ENCODE measurements at places on chromosomes 5 and 9.

DNA sequence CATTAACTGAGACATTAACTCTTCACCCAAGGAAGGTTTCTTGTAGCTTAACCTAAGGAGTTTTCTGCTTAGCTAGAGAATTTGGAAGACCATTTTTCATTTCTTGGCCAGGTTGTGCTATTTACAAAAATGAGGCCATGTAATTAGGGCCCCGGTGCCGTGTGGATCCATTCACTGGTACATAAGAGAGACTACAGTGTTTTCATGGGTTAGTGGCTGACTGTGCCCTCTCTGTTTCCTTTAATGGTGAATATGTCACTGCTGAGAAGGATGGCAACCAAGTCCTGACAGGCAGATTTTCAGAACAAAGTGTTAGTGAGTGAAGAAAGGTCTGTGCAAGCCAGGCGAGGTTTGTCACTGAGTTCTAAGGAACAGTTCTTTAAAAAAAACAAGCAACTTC lies 15.4 kb downstream of the MEGF10 start:
- DNase-seq, result no peak

GRCh38 chr9:124040935-124041816 lies 29.6 kb downstream of the LHX2 start:
- DNase-seq, result no peak

- no peak for DNase-seq
These were observed 3.5 kb downstream of the DMXL1 start for GRCh38 chr5:119074419-119074818.

GRCh38 chr9:16064771-16065170 lies 511.9 kb downstream of the CCDC171 start:
- DNase-seq, result no peak

GRCh38 chr9:74496406-74496805 lies 729 bp upstream of the RORB start:
- no peak for DNase-seq

- no peak for DNase-seq
These were observed 159.5 kb downstream of the C9orf152 start for GRCh38 chr9:110048403-110048975.

DNA sequence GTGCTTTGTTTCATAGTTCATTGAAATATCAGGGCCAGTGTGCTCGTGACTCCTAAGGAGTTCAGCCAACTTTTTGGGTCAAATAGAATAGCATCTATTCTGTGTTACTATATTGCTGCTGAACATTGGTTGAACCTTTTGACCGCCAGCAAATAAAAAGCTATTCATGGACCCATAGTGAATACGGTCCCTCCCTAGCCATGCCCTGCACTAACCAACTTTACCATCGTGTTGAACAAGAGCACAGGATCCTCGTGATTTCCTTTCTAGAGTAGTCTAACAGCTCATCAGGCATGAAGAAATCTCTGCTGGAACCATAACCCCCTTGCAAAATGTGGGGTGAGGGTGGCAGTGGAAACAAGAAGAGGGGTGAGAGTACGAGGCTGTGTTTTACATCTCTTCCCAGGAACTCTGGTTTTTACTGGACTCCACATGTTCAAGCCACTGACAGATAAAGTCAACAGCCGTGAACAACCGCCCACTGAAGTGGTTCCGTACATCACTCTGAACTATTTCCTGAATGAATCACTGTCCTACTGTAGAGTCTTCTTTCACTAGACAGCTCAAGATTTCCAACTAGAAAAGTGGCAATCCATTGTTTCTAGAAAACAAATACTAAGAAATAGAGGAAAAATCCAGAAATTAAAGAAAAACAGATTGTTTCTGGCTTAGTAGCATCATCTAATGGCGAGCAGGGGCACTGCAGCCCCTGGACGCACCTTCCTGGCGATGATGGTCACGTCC lies 70.1 kb upstream of the SPATA31E1 start:
- DNase-seq, result no peak

- DNase-seq, result no peak
These were observed 347.8 kb upstream of the RGMB start for GRCh38 chr5:98425640-98426039.

DNA sequence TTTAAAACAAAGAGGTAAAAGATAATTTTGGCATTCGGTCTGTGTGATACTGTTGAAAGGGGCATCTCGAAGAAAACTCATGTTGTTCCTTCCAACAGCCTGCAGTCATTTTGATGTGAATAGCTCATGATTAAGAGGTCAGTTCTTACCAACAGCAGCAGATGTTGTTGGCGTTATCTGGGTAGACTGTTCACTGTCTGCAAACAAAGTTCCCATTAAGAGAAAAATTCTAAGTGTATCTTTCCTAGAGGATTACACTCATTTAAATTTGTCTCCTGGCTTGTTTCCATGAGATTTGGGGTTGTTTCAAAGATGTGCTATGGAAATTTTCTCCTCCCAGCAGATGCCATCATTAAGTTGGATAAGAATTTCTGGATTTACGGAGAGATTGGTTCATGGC lies 138.2 kb upstream of the RORB start:
- no peak for DNase-seq

GRCh38 chr5:68345171-68345570 lies 129.6 kb downstream of the PIK3R1 start:
- DNase-seq, result no peak

- no peak for DNase-seq
These were observed 24.1 kb upstream of the VLDLR start for GRCh38 chr9:2597483-2597882.

DNA sequence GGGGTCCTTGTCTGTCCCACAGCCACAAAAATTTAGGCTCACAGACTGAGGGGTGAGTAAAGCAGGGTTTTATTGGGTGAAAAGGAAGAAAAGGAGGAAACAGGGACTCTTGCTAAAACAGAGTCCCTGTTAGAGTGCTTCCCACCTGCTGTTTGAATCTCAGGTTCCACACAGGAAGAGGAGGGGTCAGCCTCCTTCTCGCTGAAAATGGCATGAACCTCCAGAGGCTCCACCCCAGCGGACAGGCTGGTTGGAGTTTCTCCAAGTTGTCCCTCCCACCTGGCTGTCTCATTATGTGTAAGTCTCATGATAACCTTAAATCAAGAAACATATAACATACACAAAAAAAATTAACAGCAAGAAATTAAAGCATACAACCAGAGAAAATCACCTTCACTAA lies 28.3 kb upstream of the UHRF2 start:
- DNase-seq, result no peak

DNA sequence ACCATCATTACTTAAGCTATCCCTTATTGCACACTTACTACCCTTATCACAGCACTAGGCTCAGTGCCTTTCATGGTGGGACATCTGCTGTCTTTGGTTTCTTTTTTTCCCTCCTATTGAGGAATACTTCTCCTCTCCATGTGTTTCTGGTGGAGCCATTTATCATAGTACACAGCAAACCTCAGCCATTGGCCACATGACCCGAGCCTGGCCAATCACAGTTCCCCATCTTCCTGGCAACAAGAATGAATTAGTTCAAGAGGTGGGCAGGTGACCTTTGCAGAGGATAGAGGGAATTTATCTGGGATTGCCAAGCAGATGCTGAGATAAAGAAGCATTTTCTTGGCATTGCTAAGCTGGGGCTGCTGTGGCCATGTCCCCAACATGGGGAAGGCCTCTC lies 101.1 kb upstream of the ZNF618 start:
- no peak for DNase-seq

DNA sequence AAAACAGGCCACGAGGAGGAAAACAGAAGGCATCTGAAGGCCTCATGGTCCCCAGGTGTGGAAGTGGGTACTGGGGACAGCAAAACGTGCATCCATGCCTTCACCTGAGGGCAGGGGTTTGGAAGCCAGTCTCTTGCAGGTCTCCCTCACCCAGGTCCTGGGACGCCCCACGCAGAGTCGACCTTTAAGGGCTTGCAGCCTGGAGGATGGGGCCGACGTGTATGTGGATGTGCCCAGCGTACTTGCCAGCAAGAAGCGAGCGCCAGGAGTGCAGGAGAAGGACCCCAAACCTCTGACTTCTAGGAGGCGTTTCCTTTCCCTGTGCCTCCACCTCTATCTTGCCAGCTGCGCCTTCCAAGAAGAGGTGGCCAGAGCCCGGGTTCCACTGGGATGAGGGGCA lies 65.9 kb downstream of the OTULIN start:
- DNase-seq, result no peak

DNA sequence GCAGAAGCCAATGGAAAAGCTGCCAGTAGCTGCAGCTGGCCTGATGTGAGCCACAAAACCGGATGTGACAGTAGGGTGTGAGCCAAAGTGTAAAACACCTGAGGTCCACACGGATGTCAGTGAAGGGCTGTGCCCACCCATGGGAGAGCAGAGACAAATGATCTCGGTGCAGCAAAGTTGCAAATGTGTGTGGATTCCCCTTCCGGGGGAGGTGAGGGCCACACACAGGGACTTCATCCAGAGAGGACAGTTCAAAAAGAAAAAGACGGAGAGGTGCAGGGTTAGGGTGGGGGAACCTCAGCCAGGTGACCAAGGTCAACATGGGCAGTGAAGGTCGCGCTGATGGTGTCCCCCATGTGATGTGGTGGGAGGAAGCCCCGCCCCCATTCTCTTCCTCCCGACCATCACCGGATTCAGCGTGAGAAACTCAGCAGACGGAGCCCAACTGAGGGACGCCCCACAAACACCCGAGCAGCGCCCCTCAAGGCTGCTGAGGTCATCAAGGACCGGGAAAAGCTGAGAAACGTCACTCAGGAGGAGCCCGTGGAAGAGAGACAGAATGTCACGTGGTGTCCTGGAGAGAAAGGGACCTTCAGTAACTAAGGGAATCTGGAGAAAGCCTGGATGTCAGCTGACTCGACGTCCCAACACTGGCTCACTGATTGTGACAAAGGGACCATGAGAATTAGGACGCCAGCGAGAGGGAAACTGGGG lies 11.4 kb upstream of the PTGDS start:
- no peak for DNase-seq

GRCh38 chr5:125581311-125581710 lies 834.9 kb upstream of the ZNF608 start:
- no peak for DNase-seq

GRCh38 chr9:121660876-121661275 lies 9.4 kb downstream of the DAB2IP start:
- DNase-seq, result no peak

GRCh38 chr5:67699560-67699959 lies 503.0 kb upstream of the CD180 start:
- no peak for DNase-seq

DNA sequence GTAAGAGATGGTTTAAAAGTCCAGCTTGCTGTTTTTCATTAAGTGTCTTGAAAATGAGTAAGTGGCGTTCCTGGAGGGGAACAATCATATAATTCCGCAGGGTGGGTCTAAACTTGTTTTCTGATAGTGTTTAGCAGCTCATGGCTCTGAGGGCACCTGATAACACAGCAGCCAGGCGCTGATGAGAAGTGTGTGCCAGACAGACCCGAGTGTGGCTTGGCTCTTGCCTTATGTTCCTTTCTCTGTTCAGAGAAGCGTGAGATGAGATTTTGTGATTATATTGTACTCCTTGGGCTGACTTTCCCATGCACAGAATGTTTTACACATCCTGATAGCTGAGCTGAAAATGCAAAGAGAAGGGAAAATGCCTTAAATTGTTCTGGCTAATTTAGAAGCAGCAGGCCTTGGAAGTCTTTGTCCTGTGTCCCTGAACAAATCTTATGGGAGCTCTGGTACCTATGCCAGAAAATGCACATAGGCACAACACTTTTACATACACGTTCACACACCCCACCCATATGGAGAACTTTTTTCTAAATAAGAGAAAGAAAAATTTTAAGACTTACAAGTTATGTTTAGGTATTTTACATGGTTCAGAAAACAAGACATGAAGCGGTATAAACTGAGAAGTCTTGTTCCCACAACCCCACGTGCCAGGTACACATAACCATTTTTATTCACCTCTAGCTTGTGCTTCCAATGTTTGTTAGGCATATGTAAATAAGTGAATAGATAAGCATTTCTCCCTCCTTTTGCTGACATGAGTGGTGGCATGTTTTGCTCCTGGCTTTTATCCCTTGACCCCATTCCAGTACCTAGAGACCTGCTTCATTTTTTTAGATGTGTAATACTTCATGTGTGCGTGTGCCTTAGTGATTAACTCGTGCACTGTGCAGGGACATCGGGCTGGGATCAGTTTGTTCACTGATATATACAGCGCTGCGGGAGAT lies 152.2 kb upstream of the OTULINL start:
- DNase-seq, result no peak

DNA sequence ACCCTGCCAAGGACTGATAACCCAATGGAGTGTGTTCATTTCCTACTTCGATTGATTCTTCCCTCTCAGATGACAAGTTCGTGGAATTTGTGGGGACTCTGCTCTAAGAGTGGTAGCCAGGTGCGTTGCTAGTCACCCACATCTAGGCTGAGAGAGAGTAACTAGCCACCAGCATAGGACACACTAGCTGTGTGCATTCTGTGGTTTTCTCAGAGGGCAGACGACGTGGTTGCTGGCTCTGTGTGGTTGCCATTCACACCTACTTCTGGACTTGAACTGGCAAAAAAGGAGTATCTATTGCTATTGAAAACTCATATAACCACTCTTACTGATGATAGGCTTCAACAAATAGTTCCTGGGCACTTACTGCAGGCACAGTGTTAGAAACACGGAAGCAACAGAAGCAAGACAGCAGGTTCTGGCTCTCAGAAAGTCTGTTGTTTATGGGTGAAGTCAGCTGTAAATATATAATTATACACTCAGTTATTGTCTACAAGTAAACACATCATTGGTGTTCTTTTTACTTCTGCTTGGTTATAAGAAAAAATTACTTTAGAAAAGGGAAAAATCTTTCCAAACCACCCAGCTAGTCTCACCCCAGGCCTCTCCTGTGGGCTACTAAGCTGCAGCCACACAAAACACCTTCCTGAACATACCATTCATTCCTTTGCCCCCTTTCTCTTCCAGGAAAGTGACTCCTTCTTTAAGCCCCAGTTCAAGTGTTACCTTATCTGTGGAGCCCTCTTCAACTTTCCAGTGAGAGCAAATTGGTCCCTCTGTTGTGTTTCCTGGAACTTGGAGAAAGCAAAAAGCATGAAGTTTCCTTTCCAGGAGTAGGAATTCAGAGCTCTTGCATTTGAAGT lies 151.1 kb upstream of the HAPLN1 start:
- DNase-seq, result no peak

- no peak for DNase-seq
These were observed 113.0 kb downstream of the VPS13A start for GRCh38 chr9:77290373-77290772.

DNA sequence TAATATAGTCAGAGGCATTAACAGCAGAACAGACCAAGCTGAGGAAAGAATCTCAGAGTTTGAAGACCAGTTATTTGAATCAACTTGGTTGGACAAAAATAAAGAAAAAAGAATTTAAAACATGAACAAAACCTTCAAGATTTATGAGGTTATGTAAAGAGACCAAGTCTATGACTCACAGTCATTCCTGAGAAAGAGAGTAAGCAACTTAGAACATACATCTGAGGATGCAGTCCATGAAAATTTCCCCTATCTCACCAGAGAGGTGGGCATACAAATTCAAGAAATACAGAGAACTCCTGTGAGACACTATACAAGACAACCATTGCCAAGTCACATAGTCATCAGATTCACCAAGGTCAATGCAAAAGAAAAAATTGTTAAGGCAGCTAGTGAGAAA lies 17.4 kb upstream of the C9orf72 start:
- DNase-seq, result no peak

DNA sequence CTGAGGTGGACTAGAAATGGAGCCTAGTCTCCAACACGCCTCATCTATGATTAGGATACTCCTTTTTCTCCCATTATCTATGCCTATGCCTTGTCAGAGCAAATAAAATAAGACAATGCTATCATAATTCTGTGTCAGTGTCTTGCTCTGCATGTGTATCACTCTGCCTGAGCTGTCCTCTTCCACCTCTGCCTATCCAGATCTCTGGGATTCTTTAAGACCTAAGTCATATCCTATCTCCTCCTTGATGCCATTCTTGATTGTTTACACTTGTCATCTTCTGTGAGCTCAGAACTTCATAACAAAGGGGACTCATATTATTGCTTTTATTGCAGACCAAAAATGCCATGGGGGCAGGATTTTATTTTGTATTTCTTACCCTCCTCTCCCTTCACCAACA lies 351.2 kb upstream of the C9orf72 start:
- no peak for DNase-seq
